ENCODE measurements at places on chromosomes 13 and 19.

DNA sequence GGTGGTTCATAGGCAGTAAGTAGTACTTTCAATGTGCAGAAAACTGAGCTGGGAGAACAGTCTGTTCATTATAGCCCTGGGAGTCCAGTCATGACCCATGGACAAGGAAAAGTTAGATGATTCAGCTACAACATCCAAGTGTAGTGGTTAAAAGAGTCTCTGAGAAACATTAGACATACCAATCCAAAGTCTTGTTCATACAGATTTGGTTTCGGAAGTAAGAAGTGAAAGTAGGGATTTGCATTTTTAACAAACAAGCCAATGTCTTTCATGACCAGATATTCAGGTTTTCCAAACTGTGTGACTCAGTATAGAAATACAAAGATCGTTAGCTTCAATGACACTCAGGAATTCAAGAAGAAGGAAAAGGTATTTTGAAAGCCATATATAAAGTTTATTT, 345.3 kb downstream of the SLITRK1 start:
- DNase-seq = no peak

- no peak for DNase-seq
Observed at GRCh38 chr13:98026457-98026857, 73.0 kb downstream of the IPO5 start.

DNA sequence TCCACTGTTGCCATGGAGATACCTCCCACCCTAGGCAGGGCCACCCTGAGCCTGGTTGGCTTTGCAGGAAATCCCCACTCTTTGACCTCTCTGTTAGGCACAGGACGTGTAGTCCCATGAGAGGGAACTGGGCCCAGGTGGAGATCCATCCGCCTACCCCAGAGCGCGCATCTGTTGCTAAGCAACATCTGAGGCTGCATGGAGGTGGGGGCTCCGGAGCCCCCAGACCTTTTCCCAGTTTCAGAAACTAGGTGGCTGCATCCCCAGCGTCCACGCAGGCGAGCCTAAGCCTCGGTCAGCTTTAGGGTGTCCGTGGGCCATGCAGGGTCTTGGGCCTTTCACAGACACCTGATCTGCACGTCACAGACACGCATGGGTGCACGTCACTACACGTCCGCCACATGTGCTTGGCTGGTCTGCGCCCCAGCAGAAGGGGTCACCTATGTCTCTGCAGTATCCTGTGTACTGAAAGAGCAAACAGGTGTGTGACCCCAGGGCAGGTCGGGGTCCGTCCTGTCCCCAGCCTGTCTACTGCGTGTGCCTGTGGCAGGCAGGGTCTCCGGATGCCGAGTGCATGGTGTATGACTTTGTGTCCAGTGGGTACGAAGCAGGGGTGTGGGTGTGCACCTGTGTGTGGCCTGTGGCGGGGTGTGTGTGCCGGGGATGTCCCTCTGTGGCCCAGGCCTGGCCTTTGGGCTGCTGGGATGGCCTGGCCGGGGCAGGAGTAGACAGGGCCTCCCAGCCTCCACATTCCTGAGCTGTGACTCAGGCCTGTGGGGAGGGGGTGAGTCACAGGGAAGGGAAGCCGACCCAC, 4.1 kb upstream of the CIRBP start:
- DNase-seq = no peak

GRCh38 chr13:111344471-111345191, 24.2 kb downstream of the TEX29 start:
- no peak for DNase-seq

- DNase-seq = no peak
Observed at GRCh38 chr13:111431206-111431605, 110.8 kb downstream of the TEX29 start.
